Cardiac atrium fibroblast (primary cell): ENCODE measurements at places on chromosomes 6 and 20. TPM values are rescaled to one million over a fixed set of nuclear protein-coding genes. Genes with fewer than 3 reads are reported as not detected.

OPRL1 gene
- total RNA-seq, result 0.65 TPM in 1 of 2 replicates, not detected in the other

ULBP3 gene
- 10.7 and 19.3 TPM in 2 replicates for total RNA-seq

CAPN11 gene
- 0.97 TPM in 1 of 2 replicates, not detected in the other for total RNA-seq

CLIC5 gene
- total RNA-seq, result not detected in 2 replicates

COL19A1 gene
- not detected in 2 replicates for total RNA-seq

ASIP gene
- total RNA-seq, result not detected in 2 replicates

RHAG gene
- total RNA-seq, result not detected in 2 replicates

SKIC2 gene
- total RNA-seq, result 28.0 and 44.9 TPM in 2 replicates

ECT2L gene
- total RNA-seq, result under 0.01 TPM in 1 of 2 replicates, not detected in the other

ISM1 gene
- not detected in 2 replicates for total RNA-seq

HRH3 gene
- not detected in 2 replicates for total RNA-seq

THBD gene
- total RNA-seq, result 11.7 and 19.9 TPM in 2 replicates

AVP gene
- total RNA-seq, result not detected in 2 replicates

SCRT2 gene
- not detected in 2 replicates for total RNA-seq

AKAP12 gene
- 89.6 and 116 TPM in 2 replicates for total RNA-seq

SLC4A11 gene
- 0.72 and 0.81 TPM in 2 replicates for total RNA-seq

APCDD1L gene
- 7.0 and 7.9 TPM in 2 replicates for total RNA-seq

RBPJL gene
- total RNA-seq, result not detected in 2 replicates

PDYN gene
- total RNA-seq, result not detected in 2 replicates

CRNKL1 gene
- 12.3 and 18.1 TPM in 2 replicates for total RNA-seq

ROS1 gene
- not detected in 2 replicates for total RNA-seq

PRKN gene
- total RNA-seq, result 1.1 and 1.4 TPM in 2 replicates

OR2H2 gene
- not detected in 2 replicates for total RNA-seq

RALY gene
- 89.2 and 101 TPM in 2 replicates for total RNA-seq

SLA2 gene
- total RNA-seq, result not detected in 2 replicates

BFSP1 gene
- total RNA-seq, result 0.36 and 2.3 TPM in 2 replicates

AP5S1 gene
- total RNA-seq, result 19.9 and 22.4 TPM in 2 replicates

SMOC2 gene
- 0.81 and 1.3 TPM in 2 replicates for total RNA-seq

RFX6 gene
- not detected in 2 replicates for total RNA-seq

MUC21 gene
- total RNA-seq, result not detected in 2 replicates

JPH2 gene
- total RNA-seq, result 1.6 TPM in 1 of 2 replicates, not detected in the other

GTSF1L gene
- total RNA-seq, result not detected in 2 replicates

GJA10 gene
- total RNA-seq, result not detected in 2 replicates

OSER1 gene
- 27.8 and 32.9 TPM in 2 replicates for total RNA-seq

CHRNA4 gene
- not detected in 2 replicates for total RNA-seq

TOX2 gene
- 9.2 and 17.9 TPM in 2 replicates for total RNA-seq

FUCA2 gene
- 65.1 and 65.2 TPM in 2 replicates for total RNA-seq

EFCAB8 gene
- total RNA-seq, result under 0.01 TPM in 1 of 2 replicates, not detected in the other

NKAPL gene
- total RNA-seq, result 0.36 and 2.3 TPM in 2 replicates

ABHD16B gene
- not detected in 2 replicates for total RNA-seq

BMP7 gene
- not detected in 2 replicates for total RNA-seq

ARFGEF3 gene
- 0.32 and 0.36 TPM in 2 replicates for total RNA-seq

XPO5 gene
- total RNA-seq, result 15.2 and 16.7 TPM in 2 replicates

TBC1D32 gene
- 2.5 and 4.2 TPM in 2 replicates for total RNA-seq

POM121L2 gene
- not detected in 2 replicates for total RNA-seq

PTGIS gene
- total RNA-seq, result 18.8 and 20.7 TPM in 2 replicates

LTB gene
- total RNA-seq, result not detected in 2 replicates

BMP5 gene
- not detected in 2 replicates for total RNA-seq
